Anterior cingulate cortex (tissue), 58 donors: ENCODE measurements at places on chromosomes 3 and 15.

DNA sequence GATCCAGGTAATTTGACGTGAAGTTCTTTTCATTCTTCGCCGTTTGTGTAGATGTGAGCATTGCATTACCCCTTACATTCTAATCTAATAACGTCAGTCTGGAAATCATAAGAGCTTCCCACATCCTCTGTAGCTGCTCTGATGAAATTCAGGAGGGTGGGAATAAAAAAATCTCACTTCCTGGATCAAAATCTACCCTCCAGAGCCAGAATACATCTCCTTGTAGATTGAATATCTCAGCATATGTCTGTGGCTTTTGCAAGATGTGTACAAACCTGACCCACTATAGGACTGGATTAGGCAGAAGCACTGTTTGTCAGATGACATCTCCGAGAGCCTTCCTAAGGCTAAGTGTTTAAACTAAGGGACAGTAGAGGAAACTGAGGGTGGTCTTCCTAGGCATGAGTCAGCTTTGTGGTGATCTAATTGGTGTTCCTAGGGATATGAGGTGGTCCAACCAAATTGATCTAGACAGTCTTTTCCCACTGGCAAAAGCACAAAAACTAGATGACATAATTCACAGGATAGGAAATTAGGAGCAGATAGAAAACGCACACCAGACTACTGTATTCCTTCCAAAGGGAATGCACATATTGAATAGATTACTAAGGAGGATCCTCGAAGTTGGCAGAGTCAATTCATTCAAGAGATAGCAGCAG, 216.3 kb upstream of the LRTM1 start:
- no peak for DNase-seq

DNA sequence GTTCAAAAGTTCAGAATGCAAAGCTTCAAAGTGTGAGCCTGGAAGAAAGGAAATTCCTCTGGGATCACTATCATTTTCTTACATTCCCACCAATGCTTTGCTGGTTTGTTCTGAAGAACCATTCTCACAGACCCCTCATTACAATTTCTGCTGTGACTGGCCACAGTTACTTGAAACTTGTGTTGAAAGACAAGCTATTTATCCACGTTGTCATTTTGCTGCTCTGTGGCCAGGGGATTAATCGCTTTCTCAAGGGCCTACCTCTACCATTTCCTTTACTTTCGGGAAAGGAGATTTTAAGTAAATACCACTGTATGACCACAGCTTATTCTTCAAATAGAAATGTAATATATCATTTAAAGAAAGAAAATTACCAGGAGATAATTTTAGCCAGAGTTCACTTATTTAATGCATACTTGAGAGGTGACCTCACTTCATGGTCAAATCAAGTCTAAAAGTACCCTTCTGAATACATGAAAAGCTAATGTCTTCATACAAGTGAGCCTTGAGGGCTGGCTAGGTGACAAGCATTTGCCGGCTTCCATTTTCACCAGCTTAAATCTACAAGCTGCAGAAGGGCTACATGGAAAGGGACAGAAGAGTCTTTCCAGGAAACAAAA, 69.8 kb upstream of the ROBO2 start:
- DNase-seq: no peak

- DNase-seq: no peak
Observed at GRCh38 chr15:75163150-75163564, 38.5 kb upstream of the C15orf39 start.

DNA sequence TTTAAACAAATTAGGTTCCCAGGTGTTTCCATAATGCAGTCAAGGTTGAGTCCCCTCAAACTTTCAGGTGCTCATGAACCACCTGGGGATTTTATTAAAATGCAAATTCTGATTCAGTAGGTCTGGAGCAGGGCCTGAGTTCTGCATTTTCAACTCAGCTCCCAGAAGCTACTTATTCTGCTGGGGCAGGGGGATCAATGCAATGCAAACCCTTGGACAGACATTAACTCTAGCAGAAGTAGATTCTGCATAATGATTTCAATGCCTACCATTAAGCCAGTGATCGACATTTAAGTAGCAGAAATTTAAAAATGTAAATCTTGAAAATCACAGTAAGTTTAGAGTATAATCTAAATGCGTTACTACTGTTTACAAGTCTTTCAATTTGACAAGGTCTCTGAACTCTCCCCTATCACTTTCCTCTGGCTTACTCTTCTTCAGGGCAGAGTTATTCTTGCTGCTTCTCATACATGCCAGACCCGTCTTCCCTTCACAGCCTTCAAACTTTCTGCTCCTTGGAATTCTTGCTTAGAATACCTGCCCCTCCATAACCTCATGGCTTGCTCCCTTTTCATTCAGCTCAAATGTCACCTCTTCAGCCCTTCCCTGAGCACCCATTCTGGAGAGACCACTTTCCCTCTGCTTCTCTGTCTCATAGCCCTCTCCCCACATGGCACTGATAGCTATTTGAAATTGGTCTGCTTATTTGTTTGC, 19.3 kb upstream of the DPPA4 start:
- DNase-seq: no peak

- DNase-seq: no peak
Observed at GRCh38 chr3:21613372-21614070, 137.5 kb downstream of the ZNF385D start.

DNA sequence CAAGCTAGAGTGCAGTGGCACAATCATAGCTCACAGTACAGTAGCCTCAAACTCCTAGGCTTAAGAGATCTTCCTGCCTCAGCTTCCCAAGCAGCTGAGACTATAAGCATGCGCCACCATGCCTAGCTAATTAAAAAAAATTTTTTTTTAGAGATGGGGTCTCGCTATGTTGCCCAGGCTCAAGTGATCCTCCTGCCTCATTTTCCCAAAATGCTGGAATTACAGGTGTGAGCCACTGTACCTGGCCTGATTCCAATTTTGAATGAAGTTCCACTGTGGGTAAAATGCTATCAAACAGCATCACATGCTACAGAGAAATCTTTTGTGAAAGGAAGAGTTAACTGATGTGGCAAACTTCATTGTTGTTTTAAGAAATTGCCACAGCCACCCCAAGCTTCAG, 17.5 kb downstream of the ADPGK start:
- DNase-seq: no peak

- DNase-seq: no peak
Observed at GRCh38 chr3:125337506-125337905, 37.6 kb downstream of the ZNF148 start.
